Fibroblast of upper back skin (primary cell): ENCODE measurements at places on chromosomes 12 and 14.

DNA sequence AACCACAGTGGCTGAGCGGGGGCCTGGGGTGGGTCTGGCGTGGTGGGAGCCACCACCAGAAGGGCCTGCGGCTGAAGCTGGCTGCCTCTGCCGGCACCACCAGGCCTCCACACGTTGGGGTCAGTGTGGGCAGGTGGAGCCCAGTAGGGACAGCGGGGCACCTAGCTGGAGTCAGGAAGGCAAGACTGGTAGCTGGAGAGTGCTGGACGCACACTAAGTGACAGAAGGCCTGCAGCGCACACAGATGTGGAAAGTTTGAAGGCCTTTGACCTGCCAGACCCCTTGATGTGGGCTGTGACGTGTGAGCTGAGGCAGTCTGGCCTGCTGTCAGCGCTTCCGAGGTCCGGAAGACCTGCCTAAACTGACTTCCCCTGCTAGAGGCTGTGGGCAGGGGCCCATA, 26.3 kb downstream of the RIN3 start:
- peak; percentile 37 for DNase-seq

GRCh38 chr12:102388469-102388868, 91.9 kb downstream of the IGF1 start:
- no peak for DNase-seq

DNA sequence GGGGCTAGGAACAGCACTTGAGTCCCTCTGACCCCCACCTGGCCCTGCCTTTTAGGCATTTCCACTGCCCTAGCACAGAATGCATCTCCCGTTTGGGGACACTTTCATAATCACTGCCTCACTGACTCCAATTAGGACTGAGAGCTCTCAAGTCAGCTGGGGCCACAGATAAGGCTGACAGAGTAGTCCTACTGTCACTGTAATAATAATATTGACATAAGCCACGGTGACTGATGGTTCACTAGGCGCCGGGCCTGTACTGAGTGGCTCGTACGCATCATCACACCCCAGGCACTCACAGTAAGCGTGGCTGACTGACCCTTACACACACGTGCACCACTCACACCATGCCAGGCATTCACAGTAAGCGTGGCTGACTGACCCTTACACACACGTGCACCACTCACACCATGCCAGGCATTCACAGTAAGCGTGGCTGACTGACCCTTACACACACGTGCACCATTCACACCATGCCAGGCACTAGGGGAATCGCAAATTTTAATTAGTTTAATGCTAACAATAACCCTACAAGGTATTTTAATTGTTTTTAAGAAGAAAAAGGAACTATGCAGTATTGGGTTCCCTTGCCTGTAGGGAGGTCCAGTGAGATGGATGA, 87.7 kb downstream of the CHGA start:
- DNase-seq = no peak

DNA sequence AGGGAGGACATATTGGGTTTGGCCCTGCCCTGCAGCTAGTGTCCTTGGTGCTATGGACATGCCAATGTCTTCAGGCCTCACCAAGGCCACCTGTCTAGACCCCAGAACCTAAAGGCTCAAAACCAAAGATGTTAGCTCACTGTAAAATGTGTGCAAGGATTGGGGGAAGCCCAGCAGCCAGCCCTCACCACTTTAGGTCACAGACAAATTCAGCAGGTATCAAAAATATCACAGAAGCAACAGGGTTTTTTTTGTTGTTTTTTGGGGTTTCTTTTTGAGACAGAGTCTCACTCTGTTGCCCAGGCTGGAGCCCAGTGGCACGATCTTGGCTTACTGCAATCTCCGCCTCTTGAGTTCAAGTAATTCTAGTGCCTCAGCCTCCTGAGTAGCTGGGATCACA, 29.0 kb upstream of the NINJ2 start:
- no peak for DNase-seq

DNA sequence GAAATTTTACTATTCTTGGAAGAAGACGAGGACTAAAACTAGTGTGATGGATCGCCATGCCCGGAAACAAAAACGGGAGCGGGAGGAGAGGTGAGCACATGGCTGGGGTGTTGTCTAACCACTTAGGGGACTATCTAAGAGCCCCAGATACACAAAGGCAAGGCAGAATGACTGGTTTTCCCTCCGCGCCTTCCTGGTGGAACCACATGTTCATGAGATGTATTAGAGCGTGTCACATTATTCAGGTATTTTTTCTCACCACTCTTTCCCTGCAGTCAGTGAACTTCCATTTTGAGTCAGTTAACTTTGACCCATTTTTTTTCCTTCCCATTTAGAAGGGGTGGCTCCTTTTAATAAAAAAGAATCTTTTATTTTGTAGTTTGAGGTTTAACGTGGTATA, 68.8 kb upstream of the TRAF3 start:
- no peak for DNase-seq

DNA sequence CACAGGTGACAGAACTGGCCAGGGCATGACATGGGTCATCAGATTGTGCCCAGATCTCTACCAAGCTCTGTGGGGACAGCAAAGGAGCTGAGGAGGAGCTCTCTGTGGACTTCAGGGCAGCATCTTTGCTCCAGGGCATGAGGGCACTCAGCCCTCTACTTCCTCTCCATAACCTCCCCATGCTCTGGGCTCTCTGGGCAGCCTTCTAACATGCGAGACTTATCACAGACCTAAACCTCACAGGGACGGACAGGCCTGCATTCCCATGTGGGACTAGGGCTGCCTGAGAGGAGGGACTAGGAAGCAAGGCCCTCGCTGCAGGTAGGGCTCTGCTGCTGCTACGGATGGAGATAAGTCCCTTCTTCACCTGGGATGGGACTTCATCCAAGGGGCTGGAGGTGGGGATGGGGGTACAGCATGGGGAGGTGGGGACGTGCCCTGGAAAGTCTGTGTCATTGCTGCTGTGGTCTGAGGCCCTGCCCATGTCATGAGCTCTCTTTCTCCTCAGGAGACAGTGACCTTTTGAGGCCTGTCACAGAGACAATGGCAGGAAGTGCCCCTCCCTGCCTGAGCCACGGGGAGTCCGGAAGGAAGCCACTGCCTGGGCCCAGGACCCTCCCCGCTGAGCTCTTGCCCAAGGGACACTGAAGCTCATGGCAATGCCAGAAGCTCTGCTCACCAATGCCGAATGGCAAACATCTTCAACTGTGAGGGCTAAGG, 44.1 kb downstream of the PITPNM2 start:
- DNase-seq = no peak

DNA sequence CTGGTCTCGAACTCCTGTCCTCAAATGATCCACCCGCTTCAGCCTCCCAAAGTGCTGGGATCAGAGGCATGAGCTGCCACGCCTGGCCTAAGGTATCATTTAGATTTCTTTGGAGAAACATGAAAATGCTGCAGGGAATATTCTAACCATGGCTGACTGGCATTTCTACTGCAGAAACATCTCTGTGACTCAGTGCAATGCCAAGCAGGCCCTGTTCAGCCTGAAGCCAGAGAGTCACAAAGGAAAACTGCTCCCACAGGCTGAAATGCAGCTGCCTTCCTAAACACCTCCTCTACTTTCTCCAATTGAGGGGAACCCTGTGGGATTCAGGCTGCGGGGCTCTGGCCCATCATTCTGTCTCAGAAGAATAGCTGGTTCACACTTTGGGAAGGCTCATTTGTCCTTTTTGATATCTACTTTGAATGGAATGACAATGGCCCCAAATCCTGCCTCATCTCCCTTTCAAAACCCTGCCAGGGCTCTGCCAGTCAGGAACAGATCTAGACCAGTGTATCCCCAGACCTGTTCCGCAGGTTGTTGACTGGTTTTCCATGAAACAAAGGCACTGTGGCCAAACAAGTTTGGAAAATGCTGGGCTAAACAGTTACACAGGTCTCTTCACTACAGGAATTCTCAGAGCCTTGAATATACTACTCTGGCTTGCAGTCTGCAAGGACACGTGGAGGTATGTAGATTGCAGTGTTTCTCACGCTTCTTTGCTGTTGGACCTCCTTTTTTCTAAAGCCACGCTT, 7.8 kb downstream of the C12orf43 start:
- no peak for DNase-seq

DNA sequence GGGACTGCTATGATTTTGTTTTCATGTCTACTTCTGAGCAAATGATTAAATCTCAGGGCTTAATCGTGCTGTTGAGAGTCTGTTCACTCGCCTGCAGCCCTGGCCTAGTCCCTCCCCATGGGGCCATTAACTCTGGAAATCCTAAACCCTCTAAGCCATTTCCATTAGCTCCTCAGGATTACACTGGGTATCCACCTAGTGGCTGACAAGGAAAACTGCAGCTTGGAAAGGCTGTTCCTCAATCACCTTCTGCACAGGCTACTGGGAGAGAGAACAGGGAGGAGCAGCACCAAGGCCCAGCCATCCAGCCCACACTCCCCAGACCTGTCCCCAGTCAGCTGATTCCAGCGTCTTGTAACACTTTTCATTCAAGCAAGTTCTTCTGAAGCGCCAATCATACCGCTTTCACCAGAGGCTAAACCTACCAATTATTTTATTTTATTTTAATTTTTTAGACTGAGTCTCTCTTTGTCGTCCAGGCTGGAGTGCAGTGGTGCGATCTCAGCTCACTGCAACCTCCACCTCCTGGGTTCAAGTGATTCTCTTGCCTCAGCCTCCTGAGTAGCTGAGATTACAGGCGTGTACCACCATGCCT, 48.7 kb downstream of the NEUROD4 start:
- peak; percentile 43 for DNase-seq
